GM23248 (cell line): ENCODE measurements at places on chromosomes 6 and 20.
A peak's percentile ranks its signal among the peaks of the same experiment; 100 is the strongest.

- no peak for DNase-seq
Observed at GRCh38 chr20:5267092-5267491, 49.7 kb downstream of the PROKR2 start.

DNA sequence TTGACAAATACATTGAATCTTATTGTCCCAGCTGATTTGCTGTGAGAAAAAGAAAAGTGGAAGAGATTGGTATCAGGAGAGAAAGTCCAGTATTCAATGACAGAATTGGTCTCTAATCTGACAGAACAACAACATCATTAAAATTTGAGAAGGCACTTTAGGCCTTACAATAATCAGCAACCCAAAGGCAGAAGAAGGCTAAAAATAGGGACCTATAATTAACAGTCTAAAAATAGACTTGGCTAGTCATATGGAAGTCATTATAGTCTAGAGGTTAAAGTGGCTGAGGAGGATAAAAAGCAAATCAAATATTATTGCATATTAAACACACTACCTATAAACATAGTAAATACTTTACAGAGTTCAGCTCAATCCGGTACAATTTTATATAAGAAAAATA is 393.6 kb upstream of the JAG1 start:
- peak; percentile 6 for DNase-seq

- peak; percentile 63 for DNase-seq
Observed at GRCh38 chr6:1821513-1822183, 211.9 kb downstream of the FOXC1 start.

GRCh38 chr6:3566812-3567211 is 110.0 kb upstream of the SLC22A23 start:
- peak; percentile 42 for DNase-seq

DNA sequence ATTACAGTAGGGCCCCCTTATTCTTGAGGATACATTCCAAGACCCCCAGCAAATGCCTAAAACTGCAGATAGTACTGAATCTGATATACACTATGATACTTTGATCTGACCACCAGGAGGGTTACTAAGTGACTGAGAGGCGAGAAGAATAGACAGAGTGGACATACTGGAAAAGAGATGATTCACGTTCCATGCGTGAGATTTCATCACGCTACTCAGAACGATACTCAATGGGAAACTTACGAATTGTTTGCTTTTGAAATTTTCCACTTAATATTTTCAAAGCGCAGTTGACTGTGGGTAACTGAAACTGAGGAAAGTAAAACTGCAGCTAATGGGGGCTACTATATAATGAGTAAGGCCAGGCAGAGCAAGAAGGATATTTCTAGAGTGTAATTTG is 60.8 kb downstream of the STX11 start:
- no peak for DNase-seq

DNA sequence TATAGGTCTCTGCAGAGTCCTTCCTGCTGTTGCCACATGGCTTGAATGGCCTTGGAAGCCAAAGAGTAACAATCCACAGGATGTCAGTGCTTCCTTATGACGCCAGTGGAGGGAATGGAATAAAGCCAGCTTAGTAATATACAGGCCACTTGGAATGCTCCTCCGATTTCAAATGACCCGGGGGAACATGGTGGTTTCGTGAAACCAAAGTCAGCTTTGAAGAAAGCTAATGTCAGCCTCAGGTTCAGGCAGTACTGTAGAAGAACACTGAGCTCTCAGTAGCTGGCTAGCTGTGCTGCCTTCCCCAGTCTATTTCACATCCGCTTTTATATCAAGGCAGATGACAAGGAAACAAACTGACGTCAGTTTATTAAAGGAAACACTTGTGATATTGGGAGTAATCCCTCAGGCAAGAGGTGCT is 189.1 kb downstream of the DTNBP1 start:
- DNase-seq, result peak; percentile 88

GRCh38 chr20:41436679-41437078 is 70.1 kb upstream of the EMILIN3 start:
- DNase-seq, result peak; percentile 49

GRCh38 chr20:34720266-34720665 is 16.1 kb downstream of the TP53INP2 start:
- no peak for DNase-seq

- no peak for DNase-seq
Observed at GRCh38 chr6:1893470-1894130, 283.9 kb downstream of the FOXC1 start.
